ENCODE measurements at places on chromosomes 6 and 20.

DNA sequence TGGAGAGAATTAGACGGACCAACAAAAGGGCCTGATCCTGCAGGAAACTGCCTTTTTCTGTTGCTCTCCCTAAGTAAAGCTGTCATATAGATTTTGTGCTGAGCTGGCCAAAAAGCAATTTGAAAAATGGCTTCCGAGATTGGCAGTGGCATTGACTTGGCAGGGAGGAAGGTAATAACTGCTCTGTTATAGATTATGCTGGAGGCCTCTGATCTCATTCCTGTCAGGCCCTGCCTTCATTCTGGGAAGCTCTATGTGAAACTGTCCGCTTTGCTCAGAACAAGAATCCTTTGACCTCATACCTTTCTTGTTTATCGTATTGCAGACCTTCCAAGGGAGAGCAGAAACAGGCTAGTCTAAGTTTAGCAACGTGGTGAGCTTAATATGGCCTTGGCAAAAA lies 234.4 kb downstream of the PHACTR1 start:
- DNase-seq: no peak

GRCh38 chr6:124872361-124873065 lies 89.7 kb upstream of the RNF217 start:
- no peak for DNase-seq

GRCh38 chr20:40563296-40563950 lies 125.6 kb downstream of the MAFB start:
- DNase-seq: no peak

- DNase-seq: no peak
These were observed 21.1 kb downstream of the FAM110A start for GRCh38 chr20:854601-855000.

GRCh38 chr6:15263780-15264374 lies 18.0 kb downstream of the JARID2 start:
- DNase-seq: no peak

- DNase-seq: no peak
These were observed 9.9 kb upstream of the RPS6KA2 start for GRCh38 chr6:166636934-166637333.

DNA sequence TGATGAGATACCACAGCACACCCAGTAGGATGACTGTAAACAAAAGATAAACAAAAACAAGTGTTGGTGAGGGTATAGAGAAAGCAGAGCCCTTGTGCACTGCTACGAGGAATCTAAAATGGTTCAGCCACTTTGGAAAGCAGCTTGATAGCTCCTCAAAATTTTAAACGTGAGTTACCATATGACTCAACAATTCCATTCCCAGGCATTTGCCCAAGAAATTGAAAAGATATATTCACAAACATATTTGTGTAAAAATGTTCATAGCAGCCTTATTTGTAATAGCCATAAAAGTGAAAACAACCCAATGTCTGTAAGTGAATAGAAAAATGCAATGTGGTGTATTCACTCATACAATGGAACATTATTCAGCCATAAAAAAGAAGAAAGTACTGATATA lies 141.0 kb upstream of the BTBD3 start:
- no peak for DNase-seq

- DNase-seq: no peak
These were observed 7.6 kb downstream of the CD93 start for GRCh38 chr20:23078351-23079015.

GRCh38 chr20:41169791-41170351 lies 32.5 kb downstream of the PLCG1 start:
- DNase-seq: no peak

- no peak for DNase-seq
These were observed 263.4 kb downstream of the BMP7 start for GRCh38 chr20:57003012-57003411.

DNA sequence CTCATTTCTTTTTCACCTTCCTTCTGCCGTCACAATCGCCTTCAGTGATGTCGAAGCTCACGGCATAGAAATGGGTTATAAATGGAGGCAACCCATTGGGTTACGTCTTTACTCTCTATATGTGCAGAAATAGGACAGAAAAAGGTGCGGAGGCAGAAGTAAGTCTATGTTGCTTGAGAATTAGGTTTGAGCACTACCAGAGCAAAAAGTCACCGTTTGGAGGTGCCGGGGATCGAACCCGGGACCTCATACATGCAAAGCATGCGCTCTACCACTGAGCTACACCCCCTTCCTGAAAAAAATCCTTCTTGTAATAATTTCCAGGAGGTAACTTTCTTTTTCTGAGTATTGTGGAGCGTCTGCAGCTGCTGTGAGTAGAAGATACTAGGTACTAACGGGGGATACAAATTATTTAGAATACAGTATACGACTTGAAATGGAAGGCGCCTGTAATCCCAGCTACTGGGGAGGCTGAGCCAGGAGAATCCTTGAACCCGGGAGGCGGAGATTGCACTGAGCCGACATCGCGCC lies 134.2 kb downstream of the TRIM27 start:
- DNase-seq: no peak

- no peak for DNase-seq
These were observed 4.2 kb upstream of the EYA4 start for GRCh38 chr6:133236932-133237331.

DNA sequence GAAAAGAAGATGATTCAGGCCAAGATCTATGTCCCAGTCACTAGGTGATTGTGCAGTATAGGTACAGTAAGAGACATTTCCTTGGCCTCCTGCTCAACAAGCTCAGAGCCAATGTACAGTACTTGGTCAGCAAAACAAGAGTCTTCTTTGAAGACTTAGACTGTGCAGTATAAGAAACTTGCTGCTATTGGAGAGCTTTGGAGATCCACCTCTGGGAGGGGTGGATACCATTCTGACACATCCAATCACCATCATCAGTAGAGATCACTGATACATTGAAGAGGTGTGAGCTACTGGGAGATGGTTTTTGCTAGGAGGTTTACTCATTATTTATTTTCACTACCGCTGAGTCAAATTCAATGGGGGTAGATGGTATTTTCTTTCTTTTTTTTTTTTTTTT lies 77.5 kb downstream of the UST start:
- DNase-seq: no peak

DNA sequence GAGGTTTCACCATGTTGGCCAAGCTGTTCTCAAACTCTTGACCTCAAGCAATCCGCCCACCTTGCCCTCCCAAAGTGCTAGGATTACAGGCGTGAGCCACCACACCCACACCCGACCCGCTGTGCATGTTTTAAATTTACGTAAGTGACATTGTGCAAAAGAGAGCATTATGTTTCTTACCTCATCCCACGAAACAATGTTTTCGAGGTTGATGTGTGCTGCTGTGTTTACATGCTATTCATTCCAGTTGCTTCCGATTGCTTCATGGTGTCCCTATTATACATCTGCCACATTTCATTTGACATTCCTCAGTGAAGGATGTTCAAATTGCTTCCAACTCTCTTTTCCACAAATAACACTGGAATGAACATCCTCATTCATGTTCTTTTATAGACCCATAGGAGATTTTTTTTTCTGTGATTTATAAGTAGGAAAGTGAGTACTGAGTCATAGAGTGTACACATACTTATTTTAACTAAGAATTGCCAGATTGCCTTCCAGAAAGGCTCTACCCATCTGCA lies 403.9 kb upstream of the JARID2 start:
- no peak for DNase-seq

DNA sequence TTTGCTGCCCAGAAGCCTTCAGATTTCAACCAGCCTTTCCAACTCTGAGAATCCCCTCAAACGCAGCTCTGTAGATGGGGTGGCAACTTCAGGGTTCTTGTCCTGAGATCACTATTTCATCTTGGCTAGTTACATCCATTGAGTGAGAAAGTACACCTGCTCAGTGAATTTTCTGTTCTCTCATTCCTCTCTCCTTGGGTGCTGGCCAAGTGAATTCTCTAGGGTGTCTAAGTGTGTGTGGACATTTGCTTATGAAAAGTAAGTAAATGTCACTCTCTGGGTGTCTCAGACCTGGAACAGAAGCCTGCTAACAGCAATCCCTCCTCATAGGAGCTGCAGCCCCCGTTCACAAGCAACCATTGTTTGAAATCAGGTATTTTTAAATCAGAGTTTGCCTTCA lies 3.8 kb downstream of the RIN2 start:
- DNase-seq: no peak

DNA sequence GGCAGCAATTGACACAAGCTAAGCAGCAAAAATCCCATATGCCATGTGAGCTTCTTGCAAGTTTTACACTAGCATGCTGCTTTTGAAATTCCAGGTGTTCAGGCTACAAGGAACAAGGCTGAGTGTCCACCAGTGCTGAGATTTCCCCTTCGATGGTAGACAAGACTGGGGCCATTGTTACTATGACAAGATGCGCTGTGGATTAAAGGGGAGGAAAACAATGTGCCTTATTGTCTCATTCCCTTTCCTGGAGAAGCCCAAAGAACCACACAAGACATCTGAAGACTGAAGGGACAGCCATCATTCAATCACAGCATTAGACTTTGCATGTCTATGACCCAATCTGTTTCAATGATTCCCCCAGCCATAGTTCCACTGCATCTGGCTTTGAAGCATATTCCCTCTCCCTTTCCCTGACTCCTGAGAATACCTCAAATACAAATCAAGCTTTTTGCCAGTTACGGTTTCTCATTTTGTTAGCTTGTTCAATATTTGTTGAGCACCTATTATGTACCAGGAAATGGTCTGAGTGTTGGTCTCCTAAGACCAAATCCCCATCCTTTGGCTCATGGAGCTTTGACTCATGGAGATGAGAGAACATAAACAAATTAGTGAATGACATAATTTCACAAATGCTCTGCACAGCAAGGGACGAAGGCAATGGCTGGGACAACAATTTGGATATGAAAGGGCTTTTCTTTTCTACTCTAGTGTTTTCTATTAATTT lies 23.4 kb upstream of the SCGN start:
- no peak for DNase-seq

GRCh38 chr6:117501722-117502121 lies 19.2 kb downstream of the DCBLD1 start:
- no peak for DNase-seq

- DNase-seq: no peak
These were observed 74.4 kb downstream of the SH3BGRL2 start for GRCh38 chr6:79705456-79705995.

GRCh38 chr6:28643017-28643740 lies 117.5 kb downstream of the GPX5 start:
- no peak for DNase-seq

GRCh38 chr20:41248368-41249024 lies 69.0 kb downstream of the ZHX3 start:
- no peak for DNase-seq

GRCh38 chr6:88296694-88297093 lies 130.5 kb upstream of the CNR1 start:
- no peak for DNase-seq

DNA sequence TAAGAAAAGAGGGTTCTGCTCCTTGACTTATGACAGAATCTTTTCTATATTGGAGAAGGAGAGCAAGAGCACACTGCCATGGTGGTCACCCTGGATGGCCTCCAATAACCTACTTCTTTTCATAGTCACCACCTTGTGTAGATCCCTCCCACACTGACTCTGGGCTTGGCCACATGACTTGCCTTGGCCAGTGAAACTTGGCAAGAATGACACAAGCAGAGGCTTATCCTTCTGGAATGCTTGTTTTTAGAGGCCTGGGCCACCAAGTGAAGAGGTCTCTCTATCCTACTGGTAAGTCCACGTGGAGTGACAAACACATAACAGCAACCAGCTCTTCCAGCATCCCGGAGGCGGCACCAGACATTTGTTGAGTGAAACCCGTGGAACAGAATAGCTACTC lies 349.4 kb upstream of the JARID2 start:
- DNase-seq: no peak

DNA sequence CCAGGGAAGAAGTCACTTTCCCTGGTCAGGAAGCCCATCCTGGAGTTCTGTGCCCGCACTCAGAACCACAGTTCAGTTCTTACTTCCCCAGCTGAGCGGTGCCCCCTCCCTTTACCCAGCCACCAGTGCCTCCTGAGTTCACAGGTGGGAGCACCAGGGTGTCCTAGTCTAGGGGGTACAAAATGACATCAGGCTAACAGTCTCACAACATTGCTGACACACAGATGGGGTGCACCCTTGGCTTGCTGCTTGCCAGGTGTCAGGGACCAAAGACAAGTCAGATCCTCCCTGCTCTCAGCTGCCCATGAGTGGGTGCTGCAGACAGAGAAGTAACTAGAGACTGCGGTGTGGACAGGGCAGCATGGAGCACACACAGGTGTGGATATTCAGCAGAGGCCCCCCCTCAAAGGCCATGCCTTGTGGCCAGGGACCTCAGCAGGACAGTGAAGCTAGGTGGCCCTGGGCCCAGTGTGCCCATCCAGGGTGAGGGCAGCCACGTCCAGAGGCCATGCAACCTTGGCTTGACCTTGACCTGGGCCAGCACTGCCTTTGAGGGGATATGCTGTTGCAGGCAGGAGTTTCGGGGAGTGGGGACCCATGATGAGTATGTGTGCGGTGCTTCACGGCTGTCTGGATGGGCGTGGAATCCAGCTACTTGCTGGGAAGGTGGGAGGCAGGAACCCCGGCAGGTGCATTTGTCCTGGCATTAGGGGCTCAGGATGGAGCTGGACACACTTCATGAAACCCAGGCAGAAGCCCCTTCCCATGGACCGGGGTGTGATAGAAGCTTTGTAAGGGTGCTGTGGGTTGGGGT lies 110.4 kb upstream of the FRMD1 start:
- no peak for DNase-seq

DNA sequence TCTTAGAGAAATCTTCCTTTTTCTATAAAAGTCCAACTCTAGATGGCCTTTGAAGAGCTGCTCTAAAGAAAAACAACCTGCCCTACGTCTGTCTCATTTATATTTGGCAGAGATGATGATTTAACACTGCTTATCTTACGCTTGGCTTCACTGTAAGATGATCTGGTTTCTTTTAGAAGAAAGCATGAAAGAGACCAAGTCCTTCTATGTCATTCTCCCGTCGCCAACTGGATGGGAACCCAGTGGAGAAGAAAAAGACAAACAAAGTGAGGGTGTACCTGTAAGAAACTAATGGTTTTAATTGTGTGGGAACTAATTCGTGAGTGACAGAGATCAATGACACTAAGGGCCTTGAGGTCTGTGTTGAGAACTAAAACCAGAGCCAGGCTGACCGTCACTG lies 92.8 kb downstream of the MBOAT1 start:
- DNase-seq: no peak

DNA sequence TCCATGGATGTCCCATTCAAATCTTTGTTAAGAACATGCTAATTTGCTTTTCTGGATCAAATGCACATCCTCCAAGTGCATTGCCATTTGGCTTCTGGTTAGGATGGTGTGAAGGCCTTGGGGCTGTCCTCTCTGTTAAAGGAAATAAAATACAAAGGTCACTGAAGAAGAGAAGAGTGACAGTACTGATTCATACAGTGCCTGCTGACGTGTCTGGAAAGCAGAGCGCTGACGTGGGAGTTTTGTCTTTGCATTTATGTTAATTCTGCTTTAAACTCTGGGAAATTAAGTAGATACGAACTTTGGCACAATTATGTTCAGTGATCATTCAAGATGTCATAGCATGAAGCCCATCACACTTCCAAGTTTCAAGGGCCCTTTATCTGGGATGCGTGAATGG lies 33.2 kb downstream of the SYNDIG1 start:
- no peak for DNase-seq

All from GM12892 (cell line).